ENCODE measurements at places on chromosomes 12 and 14. TPM values are rescaled to one million over a fixed set of nuclear protein-coding genes. Genes with fewer than 3 reads are reported as not detected.
A peak's percentile ranks its signal among the peaks of the same experiment; 100 is the strongest.

GRCh38 chr14:67645414-67645813, 25.7 kb downstream of the ARG2 start:
- H3K4me1 ChIP-seq = no peaks in the 10 kb centered on the region
- no peak overlapping the region for H3K4me3 ChIP-seq
- H3K27me3 ChIP-seq = no peaks in the 10 kb centered on the region
- H3K27ac ChIP-seq = no peak overlapping the region
- no peak for DNase-seq
- peaks cover 41% of the 10 kb centered on the region for H3K36me3 ChIP-seq

- no peak for DNase-seq
- peaks cover 52% of the 10 kb centered on the region for H3K27me3 ChIP-seq
- no peak overlapping the region for H3K4me3 ChIP-seq
- peaks cover 12% of the 10 kb centered on the region for H3K4me1 ChIP-seq
- H3K27ac ChIP-seq = no peak overlapping the region
- no peaks in the 10 kb centered on the region for H3K36me3 ChIP-seq
Measured at GRCh38 chr12:27968972-27969623, 3.4 kb downstream of the PTHLH start.

DNA sequence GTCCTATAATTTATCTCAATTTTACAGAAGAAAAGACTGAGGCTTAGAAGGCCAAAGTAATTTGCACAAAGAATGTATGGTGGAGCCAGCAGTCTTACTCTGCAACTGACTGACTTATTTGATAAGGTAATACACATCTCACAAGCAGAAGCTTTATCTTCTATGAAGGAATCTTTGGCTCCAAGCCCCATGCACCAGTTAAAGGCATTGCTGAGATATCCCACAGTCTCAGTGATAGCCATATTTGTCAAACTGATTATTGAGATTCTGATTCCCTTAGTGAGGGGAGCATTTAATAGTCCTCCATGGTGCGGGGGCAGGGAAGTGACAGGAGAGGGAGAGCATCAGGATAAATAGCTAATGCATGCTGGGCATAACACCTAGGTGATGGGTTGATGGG, 60.4 kb upstream of the GRIP1 start:
- H3K27me3 ChIP-seq = no peaks in the 10 kb centered on the region
- H3K4me3 ChIP-seq = no peak overlapping the region
- H3K36me3 ChIP-seq = no peaks in the 10 kb centered on the region
- H3K27ac ChIP-seq = no peak overlapping the region
- H3K4me1 ChIP-seq = peaks cover 2% of the 10 kb centered on the region
- DNase-seq = no peak

GRCh38 chr14:25803386-25804018, 753.6 kb upstream of the STXBP6 start:
- H3K27ac ChIP-seq = no peak overlapping the region
- no peaks in the 10 kb centered on the region for H3K27me3 ChIP-seq
- no peak for DNase-seq
- H3K36me3 ChIP-seq = no peaks in the 10 kb centered on the region
- H3K4me1 ChIP-seq = no peaks in the 10 kb centered on the region
- H3K4me3 ChIP-seq = no peak overlapping the region

DNA sequence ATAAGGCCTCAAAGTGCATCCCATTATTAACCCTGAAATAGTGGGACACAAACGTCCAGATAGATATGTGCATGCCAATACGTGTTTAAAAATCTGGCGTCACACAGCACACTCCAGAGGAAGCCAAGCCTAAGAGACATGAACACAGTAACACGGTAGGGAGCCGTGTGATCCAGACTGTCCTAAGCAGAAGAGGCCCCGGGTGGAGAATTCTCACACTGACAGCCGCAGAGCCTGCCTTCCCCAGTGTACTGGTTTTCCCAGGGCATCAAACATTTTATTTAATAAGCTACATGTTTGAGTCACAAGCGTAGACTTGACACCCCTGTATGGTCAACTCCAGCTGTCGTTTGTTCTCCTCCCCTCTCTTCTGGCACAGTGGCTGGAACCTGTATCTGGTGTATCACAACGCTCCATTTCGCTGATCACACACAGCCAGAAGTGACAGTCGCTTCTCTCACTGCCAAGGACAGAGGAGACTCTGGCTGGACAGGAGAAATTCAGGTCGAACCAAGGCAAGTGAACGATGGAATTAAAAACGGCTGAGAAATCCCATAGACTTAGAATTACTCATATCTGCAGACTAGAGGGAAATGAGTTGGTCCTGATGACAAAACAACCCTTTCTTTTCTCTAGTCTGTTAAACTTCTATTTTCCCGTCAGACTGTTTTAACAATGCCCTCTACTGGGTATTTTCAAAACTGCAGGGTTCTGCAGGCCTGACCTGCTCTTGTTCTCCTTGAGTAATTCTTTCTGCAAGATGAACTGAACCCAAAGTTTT, 359.9 kb downstream of the RGS6 start:
- no peak overlapping the region for H3K27ac ChIP-seq
- DNase-seq = peak; percentile 15
- H3K36me3 ChIP-seq = no peaks in the 10 kb centered on the region
- no peaks in the 10 kb centered on the region for H3K27me3 ChIP-seq
- H3K4me1 ChIP-seq = no peaks in the 10 kb centered on the region

DNA sequence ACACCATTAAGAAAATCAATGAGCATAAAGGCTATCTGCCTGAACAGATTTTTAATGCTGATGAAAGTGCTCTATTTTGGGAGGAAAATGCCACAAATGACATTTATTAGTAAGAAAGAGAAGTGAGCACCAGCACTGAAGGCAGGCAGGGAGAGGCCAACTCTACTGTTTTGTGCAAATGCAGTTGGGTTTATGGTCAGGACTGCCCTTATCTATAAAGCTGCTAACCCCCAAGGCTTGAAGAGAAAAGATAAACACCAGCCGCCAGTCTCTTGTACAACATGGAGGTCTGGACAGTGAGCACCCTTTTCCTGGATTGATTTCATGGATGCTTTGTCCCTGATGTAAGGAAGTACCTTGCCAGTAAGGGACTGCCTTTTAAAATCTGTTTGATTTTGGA, 246.8 kb upstream of the SFSWAP start:
- no peak overlapping the region for H3K27ac ChIP-seq
- no peaks in the 10 kb centered on the region for H3K36me3 ChIP-seq
- no peak for DNase-seq
- H3K4me1 ChIP-seq = no peaks in the 10 kb centered on the region

DNA sequence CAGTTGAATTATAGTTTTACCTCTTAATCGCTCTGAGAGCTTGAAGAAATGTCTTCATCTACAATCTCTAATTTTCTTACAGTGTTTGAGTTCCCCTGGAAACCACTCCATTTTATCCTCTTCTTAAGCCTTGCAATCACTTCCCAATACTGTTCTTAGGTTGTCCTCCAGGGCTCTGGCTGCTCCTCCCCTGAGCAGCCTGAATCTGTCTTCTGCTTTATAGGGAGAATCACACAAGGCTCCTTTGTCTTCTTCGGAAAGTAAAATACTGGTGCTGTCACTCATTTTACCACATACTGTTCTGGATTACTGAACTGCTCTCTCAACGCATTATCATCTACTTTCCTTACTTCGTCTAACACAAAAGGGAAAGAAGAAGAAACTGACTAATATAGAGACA, 133.7 kb downstream of the MDGA2 start:
- no peak for DNase-seq
- no peak overlapping the region for H3K4me3 ChIP-seq
- no peaks in the 10 kb centered on the region for H3K4me1 ChIP-seq
- no peaks in the 10 kb centered on the region for H3K27me3 ChIP-seq
- no peak overlapping the region for H3K27ac ChIP-seq
- no peaks in the 10 kb centered on the region for H3K36me3 ChIP-seq

DNA sequence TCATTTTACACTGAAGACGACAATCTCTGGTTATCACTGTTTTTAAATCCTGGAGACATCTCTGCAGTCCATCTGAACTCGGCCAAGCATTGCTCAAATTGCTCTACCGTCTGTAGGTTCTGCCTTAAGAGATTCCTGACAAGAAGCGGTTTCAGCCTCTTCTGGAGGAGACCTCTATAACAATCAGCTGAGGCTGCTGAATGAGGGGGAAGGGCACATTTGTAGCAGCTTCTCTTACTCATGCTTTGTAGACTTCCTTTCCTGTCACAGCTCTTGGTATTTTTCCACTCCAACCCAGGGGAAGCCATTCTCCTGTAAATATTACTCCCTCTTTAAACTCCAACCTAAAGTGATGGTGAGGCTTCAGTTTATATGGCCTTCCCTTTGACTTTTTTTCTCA, 3.0 kb downstream of the ARG2 start:
- H3K36me3 ChIP-seq = no peaks in the 10 kb centered on the region
- DNase-seq = no peak
- H3K4me3 ChIP-seq = no peak overlapping the region
- peaks cover 14% of the 10 kb centered on the region for H3K4me1 ChIP-seq
- H3K27me3 ChIP-seq = no peaks in the 10 kb centered on the region
- H3K27ac ChIP-seq = no peak overlapping the region

DNA sequence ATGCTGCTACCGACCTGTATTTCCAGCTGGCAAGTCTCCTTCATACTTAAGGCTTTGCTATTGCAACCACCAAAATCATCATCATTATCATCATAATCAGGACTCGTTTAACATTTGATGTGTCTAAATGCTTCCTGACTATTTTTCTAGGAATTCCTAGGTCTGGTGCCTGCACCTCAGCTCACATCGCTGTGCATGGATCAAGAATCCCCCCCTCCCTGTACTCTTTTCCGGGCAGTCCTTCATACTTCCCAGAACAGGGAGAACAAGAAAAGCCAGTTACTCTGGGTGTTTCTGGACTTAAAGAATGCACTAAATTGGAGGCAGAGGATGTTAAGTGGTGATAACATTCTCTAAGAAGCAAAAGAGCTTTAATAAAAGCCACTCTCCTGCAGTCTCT, 9.4 kb downstream of the ERP27 start:
- no peak for DNase-seq
- H3K27me3 ChIP-seq = no peaks in the 10 kb centered on the region
- no peak overlapping the region for H3K4me3 ChIP-seq
- no peaks in the 10 kb centered on the region for H3K4me1 ChIP-seq
- H3K36me3 ChIP-seq = peaks cover 54% of the 10 kb centered on the region
- H3K27ac ChIP-seq = no peak overlapping the region

LMNTD1 gene
- not detected for total RNA-seq

ZCCHC8 gene
- 57.7 TPM for total RNA-seq

Data from natural killer cell (primary cell).